AML-193 (cell line): ENCODE measurements at places on chromosomes 5 and 9.
A peak's percentile ranks its signal among the peaks of the same experiment; 100 is the strongest.

- DNase-seq: no peak
Observed at GRCh38 chr5:151580858-151581257, 10.3 kb downstream of the FAT2 start.

- DNase-seq: no peak
Observed at GRCh38 chr5:113359419-113359818, 75.4 kb downstream of the TSSK1B start.

DNA sequence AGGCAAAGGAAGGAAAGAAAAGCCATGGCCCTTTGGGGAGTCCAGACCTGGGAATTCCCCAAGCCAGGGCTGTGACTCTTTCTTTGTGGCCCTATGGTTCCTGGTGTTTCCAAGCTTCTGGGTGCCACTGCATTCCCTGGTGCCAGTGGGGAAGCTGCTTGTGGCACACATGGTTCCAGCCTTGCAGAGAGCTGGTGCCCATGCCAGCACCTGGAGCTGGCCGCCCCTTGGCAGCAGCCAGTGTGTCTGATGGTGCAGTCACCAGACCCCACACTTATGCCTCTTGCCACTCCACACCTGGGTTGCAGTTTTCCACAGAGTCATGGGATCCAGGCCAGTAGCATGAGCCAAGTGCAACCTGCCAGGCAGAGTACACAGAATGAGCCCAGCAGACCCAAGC, 1495.3 kb upstream of the NUDT12 start:
- no peak for DNase-seq

GRCh38 chr5:151592855-151593408, 1.8 kb upstream of the FAT2 start:
- no peak for DNase-seq

- DNase-seq: no peak
Observed at GRCh38 chr9:133835262-133835901, 97.2 kb upstream of the SARDH start.

DNA sequence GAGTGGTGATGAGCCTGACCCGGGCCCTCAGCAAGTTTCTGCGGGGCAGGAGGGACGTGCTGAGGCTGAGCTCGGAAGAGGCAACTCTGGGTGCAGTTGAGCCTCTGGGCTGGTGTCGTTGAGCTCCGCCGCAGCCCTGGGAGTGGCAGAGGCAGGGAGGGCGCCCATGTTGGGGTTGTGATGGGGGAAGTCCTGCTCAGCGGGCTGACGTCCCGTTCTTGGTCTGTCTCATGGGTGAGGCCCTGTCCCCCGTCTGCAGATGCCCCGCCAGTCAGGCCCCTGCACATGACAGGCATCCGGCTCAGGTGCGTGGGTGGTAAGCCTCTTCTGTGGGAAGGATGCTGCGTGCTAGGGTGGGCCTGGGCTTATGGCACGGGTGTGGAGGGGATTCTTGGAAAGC, 64.3 kb downstream of the RXRA start:
- no peak for DNase-seq

DNA sequence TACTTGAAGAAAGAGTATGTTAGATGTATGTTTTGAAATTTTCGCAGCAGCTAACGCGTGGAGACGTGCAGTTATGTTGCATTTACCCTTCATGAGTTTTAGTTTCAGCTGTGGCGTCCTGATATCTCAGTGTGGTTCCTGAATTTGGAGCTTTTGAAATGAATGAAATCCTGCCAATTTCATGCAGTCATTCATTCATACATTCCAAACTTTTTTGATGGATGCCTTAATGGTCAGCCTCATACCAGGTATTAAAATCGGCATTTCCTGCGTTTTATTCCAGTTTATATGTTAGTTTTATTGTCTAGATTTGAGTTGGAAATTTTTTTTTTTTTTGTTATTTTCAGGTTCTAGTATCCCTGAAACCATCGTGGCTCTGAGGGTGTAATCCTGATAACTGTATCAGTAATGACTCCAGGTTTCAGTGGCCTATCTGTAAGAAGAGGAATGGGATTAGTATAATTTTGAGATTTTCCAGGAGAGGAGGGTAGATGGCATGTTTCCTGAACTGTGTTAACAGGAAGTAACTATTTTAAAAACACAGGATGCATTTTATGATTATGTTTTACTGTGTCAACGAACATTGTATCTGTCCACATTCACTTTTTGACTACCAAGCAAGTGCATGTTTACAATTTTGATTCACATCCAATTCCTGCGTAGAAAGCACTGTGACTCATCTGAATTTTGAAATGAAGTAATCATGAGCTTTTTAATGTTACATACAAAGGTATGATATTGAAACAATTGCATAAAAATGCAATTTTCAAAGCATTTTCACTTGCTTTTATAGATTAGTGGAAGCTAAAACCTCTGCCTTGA, 1.0 kb downstream of the FOCAD start:
- DNase-seq: peak; percentile 20

GRCh38 chr9:108271646-108272348, 584.0 kb downstream of the ACTL7B start:
- DNase-seq: no peak

DNA sequence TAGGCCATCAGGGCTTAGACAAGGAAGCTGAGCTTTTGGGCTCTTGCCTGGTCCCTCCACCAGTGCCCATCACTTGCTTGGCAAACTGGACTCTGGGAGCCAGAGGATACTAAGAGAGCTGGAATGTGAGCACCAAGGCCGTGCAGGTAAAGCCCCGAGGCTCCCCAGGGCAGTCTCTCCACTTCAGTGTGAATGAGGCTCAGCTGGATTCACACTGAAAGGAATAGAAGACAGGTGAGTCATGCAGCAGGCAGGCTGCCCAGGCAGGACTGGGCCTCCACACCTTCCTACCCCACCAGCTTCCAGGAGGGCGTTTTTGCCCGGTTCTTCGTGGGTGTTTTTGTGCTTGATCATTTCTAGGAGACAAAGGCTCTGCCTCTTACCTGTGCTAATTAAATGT, 7.3 kb upstream of the CTSV start:
- no peak for DNase-seq

GRCh38 chr5:89930591-89931392, 478.8 kb downstream of the CETN3 start:
- DNase-seq: no peak

- DNase-seq: no peak
Observed at GRCh38 chr9:22354699-22355384, 91.8 kb upstream of the DMRTA1 start.

- peak; percentile 71 for DNase-seq
Observed at GRCh38 chr5:178590141-178590923, at the start of gene COL23A1. COL23A1 (minus strand) TSS chr5:178590393.

GRCh38 chr5:178323961-178324360, 91.4 kb upstream of the PHYKPL start:
- DNase-seq: no peak

- DNase-seq: no peak
Observed at GRCh38 chr5:177295924-177296323, 7.6 kb downstream of the RAB24 start.

GRCh38 chr5:139014726-139015125, 139.6 kb upstream of the LRRTM2 start:
- DNase-seq: no peak

DNA sequence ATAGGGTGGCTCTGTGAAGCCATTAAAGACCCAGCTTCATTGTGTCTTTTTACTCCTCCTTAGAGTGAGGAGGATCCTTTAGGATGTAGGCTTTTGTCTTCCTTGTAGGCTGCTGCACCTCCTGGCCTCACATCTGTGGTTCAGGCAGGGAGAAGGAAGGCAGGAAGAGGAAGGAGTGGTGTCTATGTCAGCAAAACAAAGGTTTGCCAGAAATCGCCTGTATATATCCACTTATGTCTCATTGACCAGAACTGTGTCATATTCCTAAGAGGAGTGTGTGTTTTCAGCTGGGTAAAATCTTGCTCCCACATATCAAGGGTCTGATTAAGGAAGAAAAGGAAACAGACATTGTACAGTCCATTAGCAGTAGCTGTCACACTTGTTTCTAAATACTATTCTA, 213.8 kb downstream of the ARHGAP26 start:
- no peak for DNase-seq

- no peak for DNase-seq
Observed at GRCh38 chr9:91178281-91179236, 183.2 kb downstream of the AUH start.

DNA sequence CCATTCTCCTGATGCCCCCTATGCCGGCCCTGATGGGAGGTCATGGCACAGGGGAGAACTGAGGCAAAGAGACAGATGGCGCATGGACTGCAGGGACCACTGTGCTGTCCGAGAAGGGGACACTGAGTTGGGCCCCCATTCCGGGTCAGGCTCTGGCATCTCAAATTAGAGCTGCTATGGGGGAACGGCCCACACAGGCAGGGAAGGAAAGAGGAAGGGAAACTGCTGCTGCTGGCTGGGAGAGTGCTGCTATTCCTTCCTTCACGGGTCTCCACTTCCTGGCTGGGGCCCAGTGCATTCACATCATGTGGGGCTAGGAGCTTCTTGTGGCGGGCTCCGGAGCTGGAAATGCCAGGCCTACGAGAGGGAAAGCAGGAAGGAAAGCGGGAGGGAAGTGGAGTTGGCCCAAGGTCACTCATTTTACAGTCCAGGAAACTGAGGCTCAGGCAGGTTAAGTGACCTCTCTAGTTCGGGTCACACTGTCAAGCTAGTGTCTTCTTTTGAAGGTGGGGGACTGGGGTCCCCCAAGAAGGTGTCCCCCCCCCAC, 1.3 kb upstream of the CARD19 start:
- DNase-seq: no peak

DNA sequence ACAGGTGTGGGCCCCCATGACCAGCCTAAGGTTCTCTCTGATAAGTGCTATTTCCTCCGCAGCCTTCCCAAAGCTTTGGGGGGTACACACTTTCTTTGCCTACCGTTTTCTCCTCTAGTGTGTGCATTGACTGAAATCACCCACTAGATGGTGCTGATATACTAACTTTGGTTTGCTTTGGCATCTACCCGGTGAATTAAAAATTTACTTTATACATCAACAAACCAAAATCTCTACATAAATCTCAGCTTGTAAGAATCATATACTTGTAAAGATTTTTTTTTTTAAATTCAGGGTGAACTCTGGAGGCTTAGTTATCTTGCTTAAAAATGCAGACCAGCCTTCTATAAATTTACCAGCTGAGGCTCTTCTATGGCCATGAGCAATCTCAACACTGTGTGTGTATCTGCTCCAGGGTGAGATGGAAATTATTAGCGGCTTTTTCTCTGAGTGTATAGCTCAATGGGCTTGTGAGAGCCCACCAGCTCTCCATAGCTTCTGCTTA, 475.7 kb upstream of the TNC start:
- peak; percentile 24 for DNase-seq

- no peak for DNase-seq
Observed at GRCh38 chr5:72108202-72109061, 1.2 kb downstream of the MAP1B start.

- DNase-seq: no peak
Observed at GRCh38 chr9:98665501-98665900, 43.2 kb downstream of the GABBR2 start.

DNA sequence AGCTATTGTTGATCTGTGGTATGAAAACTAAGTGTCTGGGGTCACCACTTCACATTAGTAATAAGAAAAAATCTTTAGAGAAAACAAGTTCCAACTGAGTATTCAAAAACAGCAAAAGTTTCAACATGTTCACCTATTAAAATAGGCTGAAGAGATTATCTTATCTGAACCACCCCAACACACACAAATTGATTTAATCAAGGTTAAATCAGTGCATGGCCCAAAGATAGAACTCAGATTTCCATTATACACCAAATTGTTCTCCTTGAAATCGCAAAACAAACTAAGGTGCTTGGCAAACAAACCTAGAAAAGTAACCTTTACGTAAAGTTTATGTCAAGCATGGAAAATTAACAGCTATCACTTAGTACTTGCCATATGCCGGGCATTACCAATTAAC, 61.1 kb downstream of the TMEM161B start:
- no peak for DNase-seq

- DNase-seq: no peak
Observed at GRCh38 chr5:15320871-15321270, 179.1 kb upstream of the FBXL7 start.

GRCh38 chr9:127844821-127845359, 9.6 kb downstream of the ENG start:
- DNase-seq: no peak

- DNase-seq: no peak
Observed at GRCh38 chr9:126796758-126797157, 8.1 kb upstream of the ZBTB43 start.

GRCh38 chr5:62354028-62354874, 48.2 kb downstream of the KIF2A start:
- peak; percentile 49 for DNase-seq

- DNase-seq: no peak
Observed at GRCh38 chr5:10627160-10627701, 63.4 kb downstream of the ANKRD33B start.

- DNase-seq: peak; percentile 66
Observed at GRCh38 chr9:89375191-89375760, 57.0 kb downstream of the SECISBP2 start.

- no peak for DNase-seq
Observed at GRCh38 chr9:112789473-112789872, 38.9 kb downstream of the SNX30 start.

GRCh38 chr5:103094737-103095136, 25.2 kb downstream of the GIN1 start:
- DNase-seq: no peak

GRCh38 chr5:144433893-144434292, 263.2 kb downstream of the KCTD16 start:
- DNase-seq: no peak

DNA sequence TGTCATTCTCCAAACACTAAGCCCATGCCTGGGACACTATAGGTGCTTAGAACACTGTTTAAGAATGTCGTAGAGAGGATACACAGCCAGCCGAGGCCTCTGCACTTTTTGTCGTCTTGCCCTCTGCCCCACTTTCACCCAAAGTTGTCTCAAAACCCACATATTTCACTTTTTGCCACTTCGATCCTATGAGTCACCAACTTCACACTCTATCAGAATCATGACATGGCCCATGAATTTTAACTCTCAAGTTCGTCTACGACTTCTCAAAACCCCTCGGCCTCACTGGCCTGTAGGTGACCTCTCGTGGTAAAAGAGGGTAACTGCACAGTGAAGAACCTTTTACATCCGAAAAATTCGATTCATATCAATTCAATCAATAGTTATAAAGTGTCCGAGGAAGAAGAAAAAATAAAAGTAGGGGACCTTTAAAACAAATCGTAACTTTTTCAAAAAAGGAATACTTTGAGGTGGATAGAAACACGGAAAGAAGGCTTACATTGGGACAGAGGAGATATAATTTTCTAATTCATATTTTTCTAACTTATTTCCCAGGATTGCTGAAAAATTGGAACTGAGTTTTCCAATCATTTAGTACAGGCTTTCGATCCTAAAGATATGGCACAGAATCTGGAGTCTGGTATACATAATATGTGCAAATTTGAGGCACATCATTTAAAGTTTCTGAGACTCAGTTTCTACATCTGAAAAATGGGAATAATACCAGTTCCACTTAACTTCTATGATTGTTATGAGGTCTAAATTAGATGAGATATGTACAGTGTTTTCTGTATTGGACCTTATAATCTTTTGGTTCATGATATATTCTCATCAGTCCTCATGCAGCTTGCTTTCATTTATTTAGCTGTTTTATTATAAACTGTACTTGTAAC, 122.6 kb downstream of the APBA1 start:
- peak; percentile 8 for DNase-seq

DNA sequence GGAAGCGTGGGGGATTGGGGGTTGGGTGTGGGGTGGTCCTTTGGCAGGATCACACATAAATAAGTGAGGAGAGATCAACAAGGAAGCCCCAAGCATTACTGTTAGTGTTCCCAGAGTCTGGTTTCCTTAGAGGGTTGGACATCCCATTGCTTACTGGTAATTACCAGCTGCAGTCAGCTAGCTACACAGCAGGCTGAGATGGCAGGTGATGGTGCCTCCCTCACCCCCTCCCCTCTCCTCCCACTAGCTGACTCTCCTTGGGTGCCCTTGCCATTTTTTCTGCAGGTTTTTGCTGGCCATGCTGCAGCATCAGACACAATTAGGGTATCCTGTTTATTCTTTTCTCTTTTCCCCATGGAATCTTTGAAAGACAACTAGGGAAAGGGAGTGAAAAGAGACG, 107.5 kb upstream of the TLR4 start:
- no peak for DNase-seq
